ENCODE measurements at places on chromosomes 12 and 14.

DNA sequence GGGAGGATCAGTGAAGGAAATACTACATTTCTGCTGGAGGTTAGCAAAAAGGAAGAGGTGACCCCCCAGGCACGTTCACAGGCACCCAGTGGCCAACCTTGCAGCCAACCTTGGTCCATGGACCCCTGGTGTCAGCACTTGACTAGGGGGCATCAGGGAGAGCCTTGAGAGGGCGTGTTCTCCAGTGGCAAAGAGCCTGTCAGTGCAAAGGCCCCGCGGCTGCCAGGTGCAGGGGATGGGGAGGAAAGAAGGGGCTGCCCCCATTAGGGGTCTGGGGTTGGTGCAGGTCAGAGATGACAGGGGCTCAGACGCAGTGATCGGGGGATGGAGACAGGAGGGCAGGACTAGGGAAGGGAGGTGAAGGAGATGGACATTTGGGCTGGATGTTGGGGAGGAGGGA lies 22.7 kb upstream of the ULK1 start:
- DNase-seq = no peak

GRCh38 chr12:125247477-125247876 lies 182.2 kb downstream of the AACS start:
- no peak for DNase-seq

DNA sequence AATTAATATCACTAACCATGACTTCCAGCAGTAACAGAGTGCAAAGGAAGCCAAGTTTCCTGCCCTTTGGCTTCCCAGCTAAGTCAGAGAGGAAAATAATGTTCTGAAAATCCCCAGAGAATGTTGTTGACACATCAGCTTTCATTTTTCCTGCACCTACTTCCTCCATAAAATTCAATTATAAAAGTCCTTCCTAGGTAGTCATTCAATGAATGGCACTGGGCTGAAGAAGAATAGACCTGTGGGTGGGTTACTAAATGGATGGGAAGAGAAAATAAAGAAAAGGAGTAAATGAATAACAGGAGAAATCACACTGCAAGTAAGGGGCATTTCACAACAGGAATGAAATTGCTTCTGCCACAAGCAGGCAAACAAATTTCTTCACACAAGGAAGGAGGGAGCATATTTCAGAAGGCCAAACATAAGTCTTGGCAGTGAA lies 73.2 kb upstream of the MDM1 start:
- DNase-seq = no peak

- no peak for DNase-seq
Observed at GRCh38 chr12:130185455-130186391, 23.5 kb downstream of the FZD10 start.

- DNase-seq = no peak
Observed at GRCh38 chr14:74948228-74949175, 6.9 kb downstream of the PGF start.

DNA sequence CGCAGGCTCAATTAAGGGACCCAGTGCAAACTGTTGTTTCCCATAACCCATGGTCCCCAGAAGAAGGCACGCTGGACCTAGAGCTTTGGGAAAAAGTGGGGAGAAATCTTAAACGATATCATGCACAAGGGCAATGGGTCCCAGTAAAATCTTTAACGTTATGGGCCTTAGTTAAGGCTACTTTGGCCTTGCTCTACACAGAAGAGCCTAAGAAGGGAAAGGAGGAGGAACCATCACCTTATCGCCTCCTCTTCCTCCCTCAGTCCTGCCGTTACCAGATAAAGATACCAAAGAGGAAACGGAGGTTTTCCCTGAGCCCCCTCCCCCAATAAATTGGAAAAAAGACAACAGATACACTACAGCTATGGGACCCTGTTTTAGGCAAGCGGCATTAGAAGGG lies 116.9 kb downstream of the PPHLN1 start:
- no peak for DNase-seq

GRCh38 chr12:3972576-3972975 lies 99.4 kb upstream of the PARP11 start:
- no peak for DNase-seq

GRCh38 chr12:91493308-91493707 lies 310.7 kb upstream of the DCN start:
- DNase-seq = no peak

- no peak for DNase-seq
Observed at GRCh38 chr12:70849265-70849960, 71.1 kb downstream of the PTPRR start.

GRCh38 chr12:72135021-72135301 lies 137.2 kb upstream of the TRHDE start:
- DNase-seq = no peak

DNA sequence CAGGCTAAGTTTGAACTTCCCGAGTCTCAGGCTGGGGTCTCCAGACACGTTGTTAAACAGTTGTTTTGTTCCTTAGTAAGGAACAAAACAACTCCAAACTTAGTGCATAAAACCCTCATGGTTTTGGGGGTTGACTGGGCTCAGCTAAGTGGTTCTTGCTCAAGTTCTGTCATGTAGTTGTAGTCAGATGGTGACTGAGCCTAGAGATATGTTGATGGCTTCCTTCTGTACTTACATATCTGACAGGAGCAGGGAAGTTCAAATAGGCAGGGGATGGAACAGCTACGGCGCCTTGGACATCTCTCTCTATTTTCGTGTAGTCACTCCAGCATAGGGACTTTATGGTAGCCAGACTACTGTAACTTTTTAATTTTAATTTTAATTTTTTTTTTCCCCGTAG lies 45.7 kb downstream of the SPATS2 start:
- DNase-seq = no peak

DNA sequence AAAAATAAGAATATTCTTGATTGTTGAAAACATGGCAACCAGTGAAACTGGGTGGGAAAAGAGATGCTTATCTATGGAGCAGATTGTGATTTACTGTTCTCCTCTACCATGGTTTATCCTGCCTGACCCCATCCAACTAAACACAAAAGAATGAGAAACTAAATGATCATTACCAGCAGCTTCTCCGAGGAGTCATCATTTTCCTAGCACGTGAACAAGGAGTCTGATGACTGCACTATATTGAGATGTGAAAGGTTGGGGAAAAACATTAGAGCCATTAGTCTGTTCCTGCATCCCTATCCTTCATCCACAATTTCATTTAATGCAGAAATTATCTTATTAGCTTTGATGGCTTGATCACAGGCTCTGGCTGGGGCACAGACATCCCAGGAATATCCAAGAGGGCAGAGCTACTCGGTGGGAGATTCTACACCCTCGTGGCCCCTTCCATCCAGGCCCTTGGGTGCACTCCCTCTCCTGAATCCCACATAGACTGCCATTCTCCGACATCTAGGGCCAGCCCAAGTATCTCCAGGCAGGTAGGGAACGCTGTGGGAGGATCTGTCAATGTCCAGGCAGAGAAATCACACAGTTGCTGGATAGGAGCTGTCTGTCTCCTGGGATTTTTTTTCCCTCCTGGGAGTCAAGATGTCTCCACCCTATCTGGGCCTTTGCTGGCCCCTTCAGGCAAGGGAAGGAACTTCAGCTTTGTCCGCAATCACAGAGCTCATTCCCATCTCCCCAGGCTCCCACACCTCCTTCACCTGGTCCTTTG lies 43.3 kb upstream of the DHRS4 start:
- no peak for DNase-seq

- no peak for DNase-seq
Observed at GRCh38 chr14:31926652-31927347, 150.3 kb upstream of the ARHGAP5 start.

DNA sequence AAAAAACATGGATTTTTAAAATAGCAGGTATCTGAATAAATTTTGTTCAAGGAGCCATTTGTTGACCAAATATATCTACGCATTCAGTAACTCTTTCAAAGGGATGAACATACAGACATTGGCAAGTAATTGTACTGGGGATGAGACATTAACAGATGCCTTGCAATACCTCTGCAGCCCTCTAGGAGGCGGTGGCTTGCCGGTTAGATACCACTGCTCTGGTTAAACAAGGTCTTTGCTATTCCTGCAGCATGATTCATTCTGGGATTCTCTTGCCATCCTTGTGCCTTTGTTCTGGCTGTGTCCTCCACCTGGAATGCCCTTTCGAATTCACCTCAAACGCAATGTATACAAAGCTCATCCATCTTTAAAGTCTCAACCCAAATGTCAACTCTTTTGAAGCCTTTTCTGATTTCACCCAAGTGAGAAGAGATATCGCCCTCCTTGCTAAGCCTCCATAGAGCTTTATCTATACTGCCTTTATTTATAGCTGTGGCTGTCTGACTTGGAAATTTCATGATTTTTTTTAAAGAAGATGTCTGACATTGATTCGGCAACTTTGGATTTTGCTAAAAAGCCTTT lies 131.0 kb upstream of the SRRM4 start:
- no peak for DNase-seq

DNA sequence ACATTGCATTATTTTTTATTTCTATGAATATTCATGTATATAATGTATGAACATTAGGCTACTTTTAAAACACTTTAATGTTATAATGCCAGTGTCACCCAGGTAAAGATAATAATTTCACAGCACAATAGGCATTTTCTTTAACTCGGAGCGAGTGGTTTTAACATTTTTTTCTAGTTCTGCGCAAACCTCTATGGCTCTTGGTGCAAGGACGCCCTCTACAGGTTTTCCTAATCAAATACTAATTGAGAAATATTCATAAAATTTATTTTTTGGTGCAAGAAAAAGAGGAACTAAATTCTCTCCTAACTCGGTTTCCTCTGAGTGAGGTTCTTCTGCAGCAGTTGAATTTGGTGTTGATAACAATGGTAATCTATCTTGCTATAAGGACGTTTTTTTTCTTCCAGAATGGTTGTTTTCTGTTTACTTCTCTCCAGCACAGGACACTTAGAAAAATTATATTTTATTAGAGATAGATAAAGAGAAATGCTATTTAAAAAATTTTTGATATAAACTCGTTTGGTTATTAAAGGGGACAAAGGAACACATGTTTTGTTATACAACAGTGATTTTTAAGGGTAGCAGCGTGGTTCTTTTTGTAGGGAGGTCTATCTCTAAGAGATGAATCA lies 2.4 kb upstream of the WIF1 start:
- DNase-seq = no peak

- DNase-seq = no peak
Observed at GRCh38 chr14:76012354-76012753, 26.8 kb downstream of the IFT43 start.

GRCh38 chr12:7731486-7731885 lies 15.7 kb downstream of the CLEC4C start:
- DNase-seq = no peak

DNA sequence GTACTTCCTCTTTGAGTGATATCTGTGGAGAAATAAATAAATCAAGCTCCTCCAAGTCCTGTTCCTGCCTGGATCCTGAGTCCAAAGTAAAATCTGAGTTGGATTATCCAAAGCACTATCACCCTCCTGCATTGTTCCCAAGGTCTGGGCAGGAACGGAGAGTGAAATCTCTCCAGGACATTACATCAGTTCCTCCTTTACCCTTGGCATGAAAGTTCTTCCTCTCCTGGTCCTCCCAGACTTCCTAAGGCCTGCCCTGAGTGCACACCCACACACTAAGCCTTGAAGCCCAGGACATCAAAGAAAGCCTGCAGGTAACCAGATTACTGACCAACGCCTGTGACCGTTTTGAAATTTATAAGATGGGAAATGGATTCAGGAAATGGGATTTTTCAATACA lies 206.8 kb upstream of the BCL2L14 start:
- no peak for DNase-seq

GRCh38 chr12:47228802-47229201 lies 149.0 kb upstream of the AMIGO2 start:
- no peak for DNase-seq

- DNase-seq = no peak
Observed at GRCh38 chr12:54373649-54374561, 9.6 kb upstream of the GPR84 start.

DNA sequence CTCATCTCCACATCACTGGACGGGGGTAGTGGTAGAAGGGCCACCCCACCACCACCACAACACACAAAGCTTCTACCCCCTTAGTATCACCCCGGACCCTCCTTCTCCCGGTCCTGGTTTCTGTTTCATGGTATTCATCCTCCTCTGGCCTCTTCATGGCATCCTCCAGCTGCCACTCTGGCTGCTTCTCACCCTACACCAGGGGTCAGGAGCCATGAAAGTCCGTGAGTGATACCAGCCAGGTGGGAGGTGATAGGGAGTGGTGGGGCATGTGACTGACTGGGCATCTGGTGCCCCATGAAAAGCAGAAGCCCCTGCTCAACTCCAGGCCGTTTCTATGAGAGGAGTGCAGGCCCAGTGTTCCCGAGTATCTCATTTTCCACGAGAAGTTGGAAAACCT lies 151.4 kb upstream of the HIF1A start:
- no peak for DNase-seq

- no peak for DNase-seq
Observed at GRCh38 chr12:84159260-84159659, 753.3 kb downstream of the SLC6A15 start.

DNA sequence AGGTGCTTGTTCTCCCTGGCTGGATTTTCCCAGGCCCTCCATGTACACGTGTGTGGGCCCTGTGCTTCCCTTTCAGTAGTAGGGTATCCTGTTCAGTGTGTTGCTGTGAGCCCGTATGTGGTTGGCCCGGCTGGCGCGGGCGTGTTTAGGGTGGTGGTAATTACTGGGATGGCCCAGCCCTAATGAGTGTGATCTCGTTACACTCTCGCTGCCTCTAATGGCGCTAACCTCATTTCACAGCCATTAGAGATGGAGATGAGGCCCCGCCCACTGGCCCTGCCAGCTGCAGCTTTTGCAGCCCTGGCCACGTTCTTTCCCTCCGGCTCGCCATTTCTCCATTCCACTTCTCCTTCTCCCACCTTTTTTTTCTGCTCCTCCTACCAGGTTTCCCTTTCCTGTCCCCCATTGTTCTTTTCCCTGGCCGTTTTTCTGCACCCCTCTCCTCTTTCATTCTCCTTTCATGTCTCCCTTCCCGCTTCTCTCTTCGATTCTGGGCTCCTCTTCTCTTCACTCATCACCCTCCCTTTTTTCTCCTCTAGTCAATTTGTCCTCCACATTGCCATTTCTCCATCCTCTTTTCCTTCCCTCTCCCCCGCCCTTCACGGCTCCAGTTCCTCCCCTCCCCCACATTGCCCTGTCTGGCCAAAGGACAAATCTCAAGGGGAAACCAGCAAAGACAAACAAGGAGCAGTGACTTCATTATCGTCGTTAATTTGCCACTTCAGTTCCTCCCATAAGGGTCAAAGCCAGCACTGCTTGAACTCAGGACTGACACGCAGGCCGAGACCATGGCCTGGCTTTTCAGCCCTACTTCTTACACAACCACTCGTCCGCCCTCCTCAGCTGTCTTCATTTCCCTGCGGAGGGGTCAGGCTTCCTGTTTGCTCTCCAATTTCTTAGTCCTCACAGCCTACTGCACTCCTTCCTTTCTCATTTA lies 6.8 kb downstream of the ZFHX2 start:
- DNase-seq = no peak

DNA sequence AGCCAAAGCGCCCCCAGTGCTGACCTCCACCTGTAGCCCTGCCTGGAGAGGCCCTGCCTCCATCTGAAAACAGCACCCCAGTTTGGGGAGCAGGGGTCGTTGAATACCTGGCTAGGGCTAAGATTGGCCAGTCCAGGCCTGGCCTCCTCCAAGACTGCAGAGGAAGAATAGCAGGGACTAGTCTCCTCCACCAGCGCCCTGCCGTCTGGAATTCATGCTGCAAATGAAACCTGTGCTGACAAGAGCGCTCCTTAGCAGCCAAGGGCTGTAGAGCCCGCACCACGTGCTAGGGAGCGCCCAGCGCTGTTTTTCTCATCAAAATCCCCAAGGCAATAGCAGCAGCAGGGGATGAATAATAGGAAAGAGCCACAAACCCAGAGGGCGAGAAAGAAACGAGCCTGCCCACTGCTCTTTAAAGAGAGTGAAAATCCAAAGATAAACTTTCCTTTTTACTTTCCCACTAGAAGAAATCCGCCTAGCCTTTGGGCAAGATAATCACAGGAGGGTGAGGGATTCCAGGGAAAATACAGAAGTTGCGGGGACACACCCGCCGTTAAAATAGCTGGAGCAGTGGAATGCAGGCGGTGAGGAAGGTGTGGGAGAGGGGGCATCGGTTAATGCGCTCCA lies 3.3 kb downstream of the COL2A1 start:
- DNase-seq = no peak
